ENCODE measurements at places on chromosomes 16 and 17.

DNA sequence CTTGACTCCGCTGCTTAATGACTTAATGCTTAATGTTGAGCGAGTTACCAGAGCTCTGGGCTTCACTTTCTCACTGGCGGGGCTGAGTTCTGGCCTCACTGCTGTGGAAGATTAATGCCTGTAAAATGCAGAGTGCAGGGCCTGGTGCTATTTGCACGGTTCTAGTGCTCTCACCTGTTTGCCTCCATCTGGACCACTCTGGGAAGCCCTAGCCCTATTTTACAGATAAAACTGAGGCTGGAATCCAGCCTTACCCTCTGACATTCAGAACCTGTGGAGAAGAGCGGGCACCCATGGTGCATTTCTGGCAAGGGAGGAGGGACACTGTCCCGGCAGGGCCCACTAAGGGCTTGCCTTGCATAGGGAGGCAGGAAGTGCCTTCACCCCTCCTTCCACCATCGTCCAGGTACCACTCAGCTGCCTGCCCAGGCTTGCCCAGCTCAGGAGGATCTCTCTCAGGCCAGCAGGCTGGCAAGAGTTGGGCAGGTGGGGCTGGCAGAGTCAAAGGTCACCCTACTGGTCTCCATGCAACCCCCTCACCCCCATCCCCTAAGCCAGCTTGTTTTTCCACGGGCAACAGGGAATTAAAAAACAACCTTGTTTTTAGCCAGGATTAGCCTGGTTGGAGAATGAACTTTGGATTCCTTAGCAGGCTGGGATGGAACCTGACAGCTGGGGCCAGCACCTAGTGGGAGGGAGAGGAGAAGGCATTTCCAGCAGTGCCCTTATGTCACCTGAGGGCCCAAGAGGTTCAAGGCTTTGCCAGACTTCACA lies 4.1 kb upstream of the UBALD1 start:
- peak; percentile 40 for DNase-seq

- DNase-seq = no peak
These were observed 14.7 kb upstream of the MPRIP start for GRCh38 chr17:17027442-17028058.

DNA sequence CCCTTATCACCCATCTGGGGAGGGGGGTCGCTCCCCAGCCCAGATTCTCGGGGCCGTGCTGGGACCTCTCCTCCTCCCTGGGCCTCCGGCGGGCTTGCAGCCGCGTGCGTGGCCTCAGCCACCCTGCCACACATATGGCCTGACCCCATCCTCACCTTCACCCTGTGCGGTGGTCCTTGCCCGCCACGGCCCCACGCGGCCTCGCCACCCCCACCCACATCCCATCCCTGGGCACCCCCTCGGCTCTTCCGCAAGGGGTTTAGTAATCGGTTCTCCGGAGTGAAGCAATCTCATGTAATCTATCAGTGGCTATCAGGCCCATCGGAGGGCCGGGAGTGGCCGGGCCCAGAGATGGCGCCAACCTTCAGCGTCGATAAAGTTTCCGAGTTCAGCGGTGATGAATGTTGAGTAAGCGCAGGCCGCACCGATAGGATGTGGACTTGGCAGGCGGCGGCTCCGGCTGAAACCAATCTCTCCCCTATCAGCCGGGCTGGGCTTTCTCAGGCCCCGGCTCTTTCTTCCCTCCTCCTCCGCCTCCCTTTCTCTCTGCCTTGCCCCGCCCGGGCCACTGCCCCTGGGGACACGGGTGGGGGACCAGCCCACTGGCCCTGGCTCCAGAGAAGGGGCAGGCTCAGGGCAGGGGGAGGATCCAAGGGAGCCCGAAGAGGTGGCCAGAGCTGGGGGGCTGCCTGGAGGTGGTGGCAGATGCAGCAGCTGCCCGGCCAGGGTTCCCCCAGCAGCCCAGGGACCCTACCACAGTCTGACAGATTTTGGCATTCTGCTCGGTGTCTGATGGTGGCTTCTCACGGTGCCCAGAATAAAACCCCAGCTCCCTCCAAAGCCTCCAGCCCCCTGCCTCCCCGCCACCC lies 20.8 kb downstream of the ZFPM1 start:
- DNase-seq = no peak

GRCh38 chr16:21989751-21990150 lies 11.2 kb downstream of the PDZD9 start:
- no peak for DNase-seq

GRCh38 chr16:14502932-14503741 lies 126.9 kb downstream of the PARN start:
- DNase-seq = no peak

DNA sequence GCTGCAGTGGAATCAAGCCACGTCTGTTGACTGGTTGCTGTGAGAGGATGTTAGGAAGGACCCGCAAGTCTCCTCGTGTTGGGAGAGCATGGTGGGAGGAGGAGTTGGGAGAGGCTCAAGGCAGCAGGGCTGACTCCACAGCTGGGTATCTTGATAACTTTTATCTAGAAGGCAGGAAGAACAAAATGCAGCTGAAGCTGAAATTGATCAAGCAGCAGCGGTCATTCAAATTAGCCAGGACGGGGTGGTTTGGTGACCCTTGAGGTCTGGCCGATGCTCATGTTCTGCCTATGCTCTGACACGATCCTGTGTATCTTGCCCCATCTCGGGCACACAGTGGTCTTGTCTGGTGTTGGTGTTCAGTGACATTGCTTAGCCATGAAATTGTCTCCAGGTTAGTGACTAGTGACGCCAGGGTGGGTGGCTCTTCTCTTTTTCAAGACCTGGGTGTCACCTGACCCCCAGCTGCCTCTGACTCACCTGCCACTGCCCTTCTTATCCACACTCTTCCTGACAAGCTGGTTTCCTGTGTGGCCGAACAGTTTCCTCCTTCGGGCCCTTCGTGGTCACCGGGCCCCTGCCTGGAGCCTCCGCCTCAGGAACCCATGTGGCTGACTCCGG lies 19.1 kb downstream of the NPTX1 start:
- DNase-seq = no peak

DNA sequence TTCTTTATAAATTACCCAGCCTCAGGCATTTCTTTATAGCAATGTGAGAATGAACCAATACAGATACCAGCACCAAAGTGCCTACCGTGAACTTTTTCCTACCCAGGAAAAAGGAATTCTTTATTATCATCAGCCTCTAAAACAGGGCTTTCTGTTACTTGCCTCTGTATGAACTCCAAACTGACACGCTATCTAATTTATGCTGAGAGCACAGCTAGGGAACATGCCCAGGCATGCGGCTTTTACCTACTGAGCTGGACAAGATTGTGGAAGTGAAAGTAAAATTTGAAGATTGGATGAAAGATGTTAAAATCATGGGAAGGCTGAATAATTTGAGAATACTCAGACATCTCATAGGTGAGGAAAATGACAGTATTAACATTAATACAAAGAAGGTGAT lies 24.4 kb upstream of the ADCY9 start:
- peak; percentile 43 for DNase-seq

- no peak for DNase-seq
These were observed 50.5 kb downstream of the GPR139 start for GRCh38 chr16:20023190-20023589.

GRCh38 chr17:29577385-29578211 lies 9.1 kb downstream of the TP53I13 start:
- no peak for DNase-seq

DNA sequence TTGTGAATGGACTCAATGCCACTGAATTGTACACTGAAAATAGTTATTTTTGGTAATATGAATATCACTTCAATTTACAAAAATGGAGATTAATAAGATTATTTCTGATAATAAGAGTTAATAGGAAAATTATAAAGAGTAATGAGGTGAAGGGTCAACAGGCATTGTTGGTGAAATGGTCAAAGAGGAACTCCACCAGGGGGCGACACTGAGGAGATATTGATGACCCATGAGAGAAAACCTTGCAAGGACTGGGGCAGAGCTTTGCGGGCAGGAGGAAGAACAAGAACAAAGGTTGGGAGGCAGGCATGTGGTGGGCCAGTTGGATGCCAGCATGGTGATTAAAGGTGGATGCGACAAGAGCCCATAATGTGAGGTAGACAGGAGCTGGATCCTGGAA lies 74.0 kb upstream of the XYLT1 start:
- DNase-seq = no peak

- no peak for DNase-seq
These were observed 30.0 kb upstream of the SKAP1 start for GRCh38 chr17:48460052-48460451.

DNA sequence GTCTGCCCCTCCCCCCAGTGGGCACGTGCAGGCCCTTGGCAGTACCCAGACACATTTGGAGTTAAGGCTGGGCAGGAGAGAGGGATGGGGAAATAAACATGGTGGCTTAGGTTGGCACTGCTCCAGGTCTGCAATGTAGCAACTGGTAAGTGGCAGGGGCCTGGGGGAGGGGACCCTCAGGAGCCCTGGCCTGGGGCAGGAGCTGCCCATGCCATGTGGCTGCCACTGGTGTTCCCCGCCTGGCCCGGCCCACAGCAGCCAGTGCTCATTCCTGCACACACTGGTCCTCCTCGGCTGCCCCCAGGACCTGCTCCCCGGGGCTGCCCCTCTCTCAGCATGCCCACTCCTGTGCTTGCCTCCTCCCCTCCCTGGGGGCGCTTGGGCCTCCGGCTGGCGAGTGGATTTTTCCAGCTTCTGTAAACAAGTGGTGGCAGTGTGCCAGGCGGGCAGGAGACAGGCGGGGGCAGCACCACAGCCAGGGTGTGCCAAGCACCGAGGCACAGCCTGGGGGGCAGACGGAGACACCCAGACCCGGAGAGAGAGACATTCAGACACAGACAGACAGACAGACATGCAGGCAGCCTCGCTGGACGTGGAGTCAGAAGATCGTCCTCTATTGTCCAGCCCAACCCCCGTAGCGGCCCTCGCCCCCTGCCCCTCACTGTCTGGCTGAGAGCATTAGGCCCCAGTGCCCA lies 9.4 kb downstream of the THRA start:
- DNase-seq = peak; percentile 64

DNA sequence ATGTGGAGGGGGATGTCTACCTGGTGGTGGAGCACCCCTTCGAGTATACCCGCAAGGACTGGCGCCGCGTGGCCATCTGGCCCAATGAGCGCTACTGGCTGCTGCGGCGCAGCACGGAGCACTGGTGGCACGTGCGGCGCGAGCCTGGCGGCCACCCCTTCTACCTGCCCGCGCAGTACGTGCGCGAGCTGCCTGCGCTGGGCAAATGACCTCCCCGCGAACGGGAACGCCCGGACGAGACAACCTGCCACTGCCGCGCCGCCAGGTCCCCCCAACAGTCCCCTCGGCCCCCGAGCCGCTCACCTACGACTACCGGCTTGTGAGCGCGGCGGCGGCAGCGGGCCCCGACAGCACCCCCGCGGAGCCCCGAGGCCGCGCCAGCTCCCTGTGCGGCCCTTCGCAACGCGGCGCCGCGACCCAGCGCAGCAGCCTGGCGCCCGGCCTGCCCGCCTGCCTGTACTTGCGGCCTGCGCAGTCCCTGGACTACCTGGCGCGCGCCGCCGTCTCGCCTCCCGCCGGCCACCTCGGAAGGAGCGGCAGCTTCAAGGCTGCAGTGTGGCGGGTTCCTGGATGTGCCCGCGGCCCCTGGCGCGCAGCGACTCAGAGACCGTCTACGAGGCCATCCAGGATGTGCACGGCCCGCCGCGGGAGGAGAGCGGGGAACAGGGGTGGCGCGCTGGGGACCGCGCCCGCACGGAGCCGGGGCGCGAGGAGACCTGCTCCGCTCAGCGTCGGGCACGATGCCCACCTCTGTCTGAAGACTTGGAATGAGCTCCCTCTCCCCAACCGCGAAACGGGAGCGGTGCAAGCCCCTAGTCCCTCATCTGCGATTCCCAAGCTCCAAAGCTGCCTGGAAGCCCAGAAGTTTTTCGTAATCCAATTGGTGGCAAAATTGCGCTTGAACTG lies 48.7 kb upstream of the AMZ2 start:
- DNase-seq = no peak

GRCh38 chr16:66972983-66973382 lies 11.9 kb downstream of the CES3 start:
- DNase-seq = no peak

GRCh38 chr17:81734405-81735263 lies 22.6 kb downstream of the SLC25A10 start:
- peak; percentile 52 for DNase-seq

DNA sequence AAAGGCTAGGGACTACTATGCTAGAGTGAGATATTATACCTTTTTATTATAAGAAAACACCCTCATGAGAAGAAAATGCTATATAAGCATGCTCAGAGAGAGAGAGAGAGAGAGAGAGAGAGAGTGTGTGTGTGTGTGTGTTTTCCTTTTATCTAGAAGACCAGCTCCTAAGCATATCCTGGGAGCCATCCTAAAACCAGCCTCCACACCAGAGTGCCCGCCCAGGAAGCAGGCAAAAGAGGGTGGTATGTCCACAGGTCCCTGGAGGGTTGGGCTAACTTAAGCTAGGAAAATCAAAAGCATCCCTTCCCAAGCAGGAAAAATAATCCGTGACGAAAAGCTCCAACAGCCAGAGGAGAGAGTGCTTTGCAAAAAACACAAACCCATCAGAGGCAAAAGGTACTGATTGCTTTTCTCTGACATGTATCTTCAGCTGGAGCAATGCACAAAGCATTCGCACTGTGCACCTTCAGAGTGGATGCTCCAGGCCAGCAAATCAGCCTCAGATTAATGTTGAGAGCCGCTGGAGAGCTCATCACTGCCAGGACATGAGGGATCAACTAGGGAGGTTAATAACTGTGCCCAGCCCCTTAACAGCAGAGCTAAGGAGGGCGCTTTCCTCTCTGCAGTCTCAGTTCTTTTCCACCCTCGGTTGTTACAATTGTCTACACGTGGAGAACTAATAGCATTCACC lies 125.1 kb downstream of the SLC39A11 start:
- no peak for DNase-seq

- no peak for DNase-seq
These were observed 1494.7 kb upstream of the CDH8 start for GRCh38 chr16:63530974-63531373.

DNA sequence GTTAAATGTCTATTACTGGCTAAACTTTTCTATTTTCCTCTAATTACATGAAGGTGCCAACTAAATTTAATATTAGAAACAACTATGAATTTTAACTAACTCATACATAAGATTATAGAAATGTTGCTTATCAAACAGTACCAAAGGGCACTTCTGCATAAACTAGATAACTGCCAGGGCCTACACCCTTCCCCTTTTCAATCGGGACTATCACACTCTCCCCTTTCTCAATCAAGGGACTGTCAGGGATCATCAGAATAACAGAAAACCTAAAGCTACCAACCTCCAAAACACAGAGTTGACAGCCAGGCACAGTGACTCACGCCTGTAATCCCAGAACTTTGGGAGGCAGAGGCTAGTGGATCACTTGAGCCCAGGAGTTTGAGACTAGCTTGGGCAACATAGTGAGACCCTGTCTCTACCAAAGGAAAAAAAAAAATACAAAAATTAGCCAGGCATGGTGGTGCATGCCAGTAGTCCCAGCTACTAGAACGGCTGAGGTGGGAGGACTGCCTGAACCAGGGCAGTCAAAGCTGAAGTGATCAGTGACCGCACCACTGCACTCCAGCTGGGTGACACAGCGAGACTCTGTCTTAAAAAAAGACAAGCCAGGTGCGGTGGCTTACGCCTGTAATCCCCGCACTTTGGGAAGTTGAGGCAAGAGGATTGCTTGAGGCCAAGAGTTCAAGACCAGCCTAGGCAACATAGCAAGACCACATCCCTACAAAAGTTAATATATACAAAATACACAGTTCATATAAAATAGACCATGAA lies 3.2 kb upstream of the PHLPP2 start:
- DNase-seq = no peak
